NCI-H1417 treated with DMSO at 0.1 percent for 48 hours (cell line): ENCODE measurements at places on chromosomes 2 and 18.

DNA sequence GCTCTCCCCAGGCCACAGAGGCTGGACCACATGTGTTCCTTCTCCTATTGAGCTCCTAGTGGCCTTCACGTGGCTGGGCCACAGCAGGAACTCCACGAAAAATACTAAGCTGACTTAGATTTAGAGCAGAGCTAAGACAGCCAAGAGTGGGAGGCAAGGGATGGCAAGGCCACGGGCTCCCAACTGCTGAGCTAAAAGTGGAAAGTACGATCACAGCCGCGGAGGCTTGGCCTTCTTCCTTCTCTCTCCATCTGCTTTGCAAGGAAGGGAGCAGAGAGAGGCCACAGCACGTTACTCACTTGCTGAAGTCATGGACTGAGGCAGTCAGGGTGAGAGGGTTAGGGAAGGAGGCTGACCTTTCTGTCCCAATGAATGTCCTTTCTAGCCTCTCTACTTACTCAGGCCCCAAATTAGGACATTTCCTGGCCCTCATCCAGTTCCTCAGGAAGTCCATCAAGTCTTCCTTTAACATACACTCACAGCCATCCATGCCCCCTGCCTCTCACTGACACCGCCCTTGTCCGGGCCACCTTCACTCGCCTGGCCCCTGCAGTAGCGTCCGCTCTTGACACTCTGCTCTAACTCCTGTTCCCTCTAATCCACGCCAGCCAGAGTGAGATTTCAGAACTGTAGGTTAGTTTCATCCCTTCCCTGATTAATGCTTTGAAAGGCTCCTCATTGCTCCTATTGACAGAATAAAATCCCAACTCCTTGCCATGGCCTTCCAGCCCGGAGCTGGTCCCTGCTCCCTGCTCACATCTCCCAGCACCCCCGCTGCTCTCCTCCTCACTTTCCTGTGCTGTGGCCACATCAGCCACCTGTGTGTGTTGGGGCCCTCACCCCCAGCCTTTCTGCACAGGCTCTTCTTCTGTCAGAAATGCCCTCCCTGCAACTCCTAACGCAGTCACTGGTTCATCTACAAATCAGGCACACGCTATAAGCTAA lies 204.2 kb downstream of the CYP26B1 start:
- no peak for DNase-seq

DNA sequence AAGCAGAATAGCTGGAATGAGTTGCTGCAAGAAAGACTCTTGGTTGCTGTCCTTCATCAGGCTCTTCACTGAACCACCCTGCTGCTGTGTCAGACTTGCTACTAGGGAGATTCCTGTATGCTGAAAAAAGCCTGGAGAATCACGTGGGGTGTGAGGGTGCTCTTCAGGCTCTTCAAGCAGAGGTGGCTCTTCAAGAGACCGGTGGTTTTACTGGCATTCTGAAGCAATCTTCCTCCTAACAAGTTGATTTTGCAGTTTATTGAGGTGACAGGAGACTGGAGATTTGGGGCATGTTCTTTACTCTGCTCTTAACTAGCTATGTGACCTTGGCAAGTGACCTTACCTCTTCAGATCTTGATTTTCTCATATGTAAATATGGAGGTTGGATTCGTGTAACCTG lies 14.1 kb downstream of the TMEM178A start:
- no peak for DNase-seq

DNA sequence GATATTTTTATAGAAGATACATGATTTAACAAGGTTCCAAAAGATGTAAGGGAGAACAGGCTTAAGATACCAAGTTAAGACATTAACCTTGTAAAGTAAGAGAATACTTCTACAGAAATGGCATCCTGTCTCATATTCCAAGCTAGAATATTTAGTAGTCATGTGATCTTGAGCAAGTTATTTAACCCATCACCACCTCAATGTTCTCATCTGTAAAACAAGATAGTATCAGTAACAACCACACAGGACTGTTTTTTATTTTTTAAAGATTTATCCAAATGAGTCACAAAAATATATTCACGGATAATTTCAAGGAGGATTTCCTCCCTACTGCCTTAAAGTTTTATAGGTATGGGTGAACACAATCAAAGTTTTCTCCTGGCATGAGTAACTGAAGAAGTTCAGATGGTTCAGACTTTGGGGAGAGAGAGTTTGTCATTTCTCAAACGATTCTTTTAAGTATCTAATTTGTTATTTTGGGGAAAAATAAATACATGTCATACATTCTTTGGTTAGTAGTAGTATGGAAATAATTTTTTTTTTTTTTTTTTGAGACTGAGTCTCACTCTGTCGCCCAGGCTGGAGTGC lies 25.9 kb downstream of the ROCK1 start:
- DNase-seq, result no peak

DNA sequence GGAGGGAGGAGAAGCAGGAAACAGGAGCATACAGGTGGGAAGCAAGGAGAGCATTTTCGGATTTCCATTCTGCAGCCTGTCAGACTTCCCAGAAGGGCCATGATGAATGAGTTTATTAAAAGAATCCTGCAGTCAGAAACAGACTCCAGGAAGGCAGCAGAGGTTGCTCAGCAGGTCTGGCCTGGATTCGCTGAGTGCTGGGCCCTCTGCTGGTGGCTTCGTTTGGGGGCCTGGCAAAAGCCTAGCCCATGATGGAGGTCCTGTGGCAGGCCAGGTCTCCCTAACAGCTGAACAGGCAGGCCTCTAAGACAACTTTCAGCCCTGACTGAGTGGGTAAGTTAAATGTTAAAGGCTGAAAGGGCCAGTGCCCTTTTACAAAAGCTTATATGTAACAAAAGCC lies 108.2 kb upstream of the CAPN13 start:
- DNase-seq, result no peak

DNA sequence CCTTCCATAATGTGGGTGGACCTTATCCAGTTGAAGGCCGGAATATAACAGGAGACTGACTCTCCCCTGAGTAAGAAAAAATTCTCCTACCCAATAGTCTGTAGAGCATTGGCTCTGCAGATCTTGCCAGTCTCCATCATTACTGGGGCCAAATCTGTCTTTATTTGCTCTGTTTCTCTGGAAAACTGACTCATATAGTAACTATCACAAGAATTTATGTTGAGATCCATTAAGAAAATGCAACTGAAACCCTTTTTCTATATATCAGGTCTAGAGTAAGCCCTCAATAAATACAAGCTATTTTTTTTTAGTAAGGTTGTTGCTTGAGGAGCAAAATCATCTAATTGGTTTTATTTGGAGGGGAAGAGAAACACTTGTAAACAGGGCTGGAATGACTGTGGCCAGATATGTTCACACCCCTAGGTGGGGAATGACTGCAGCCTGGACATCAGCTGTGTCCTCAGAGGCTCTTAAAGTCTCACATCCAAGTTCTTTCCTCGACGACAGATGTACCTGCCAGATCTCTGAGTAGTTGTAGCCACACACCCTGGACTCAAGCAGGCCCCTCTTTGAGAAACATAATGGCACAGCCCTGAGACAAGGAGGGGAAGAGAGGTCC lies 339.7 kb downstream of the TNS1 start:
- no peak for DNase-seq

DNA sequence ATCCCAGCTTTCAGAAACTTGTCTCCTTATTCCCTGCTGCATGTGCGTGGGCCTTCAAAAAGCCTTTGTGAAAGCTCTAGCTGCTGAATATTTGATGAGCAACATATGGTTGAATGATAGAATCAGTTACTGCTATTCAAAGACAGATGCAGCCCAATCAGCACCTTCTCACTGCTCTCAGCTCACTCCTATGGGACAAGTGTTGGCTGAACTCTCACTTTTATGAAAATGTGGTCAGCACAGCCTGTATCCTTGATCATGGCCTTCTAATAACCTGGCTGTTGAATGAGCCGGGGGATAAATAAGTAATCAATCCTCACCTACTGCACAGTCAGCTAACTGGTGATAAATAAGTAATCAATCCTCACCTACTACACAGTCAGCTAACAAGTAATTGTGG lies 103.2 kb downstream of the PIEZO2 start:
- no peak for DNase-seq

- no peak for DNase-seq
Measured at GRCh38 chr2:9910699-9911098, 40.8 kb upstream of the GRHL1 start.

DNA sequence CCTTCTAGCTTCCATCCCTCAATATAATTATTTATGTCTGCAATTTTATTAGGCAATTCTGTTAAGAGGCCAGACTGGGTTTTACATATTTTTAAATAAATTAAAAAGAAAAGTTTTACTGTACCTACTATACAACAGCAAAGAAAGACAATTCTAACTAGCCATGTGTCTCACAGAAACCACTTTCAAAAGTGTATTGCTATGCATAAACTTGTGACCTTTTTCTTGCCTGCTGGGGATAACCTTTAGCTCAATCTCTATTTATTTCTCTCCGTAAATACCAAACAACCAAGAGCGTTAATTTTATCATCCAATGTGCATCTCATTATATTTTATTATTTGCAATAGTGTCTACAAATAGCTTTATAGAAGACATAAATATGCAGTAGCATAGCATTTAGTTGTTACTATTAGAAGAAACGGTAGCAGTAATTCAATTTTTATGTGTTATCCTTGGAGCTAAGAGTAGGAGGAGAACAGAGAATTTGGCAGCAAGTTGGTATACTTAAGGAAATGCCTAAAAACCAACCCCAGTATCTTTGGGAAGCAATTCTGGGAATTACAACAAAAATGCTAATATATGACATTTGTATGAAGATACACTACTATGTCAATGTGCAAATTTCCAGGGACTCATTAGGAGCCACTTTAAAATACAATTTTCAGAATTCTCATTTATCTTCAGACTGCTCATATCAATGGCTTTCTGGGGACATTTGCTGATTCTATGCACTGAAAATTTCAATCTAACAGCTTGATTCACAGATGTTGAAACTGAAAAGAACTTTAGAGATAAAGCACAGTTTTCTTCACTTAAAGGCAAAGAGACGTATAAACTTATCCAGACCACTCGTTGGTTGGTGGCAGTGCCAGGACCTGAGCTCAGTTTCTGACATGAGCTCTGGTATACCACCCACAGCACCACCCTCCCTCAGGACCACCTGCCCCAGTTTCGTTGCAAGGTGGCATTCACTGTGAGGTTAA lies 23.0 kb upstream of the RTN4 start:
- no peak for DNase-seq

DNA sequence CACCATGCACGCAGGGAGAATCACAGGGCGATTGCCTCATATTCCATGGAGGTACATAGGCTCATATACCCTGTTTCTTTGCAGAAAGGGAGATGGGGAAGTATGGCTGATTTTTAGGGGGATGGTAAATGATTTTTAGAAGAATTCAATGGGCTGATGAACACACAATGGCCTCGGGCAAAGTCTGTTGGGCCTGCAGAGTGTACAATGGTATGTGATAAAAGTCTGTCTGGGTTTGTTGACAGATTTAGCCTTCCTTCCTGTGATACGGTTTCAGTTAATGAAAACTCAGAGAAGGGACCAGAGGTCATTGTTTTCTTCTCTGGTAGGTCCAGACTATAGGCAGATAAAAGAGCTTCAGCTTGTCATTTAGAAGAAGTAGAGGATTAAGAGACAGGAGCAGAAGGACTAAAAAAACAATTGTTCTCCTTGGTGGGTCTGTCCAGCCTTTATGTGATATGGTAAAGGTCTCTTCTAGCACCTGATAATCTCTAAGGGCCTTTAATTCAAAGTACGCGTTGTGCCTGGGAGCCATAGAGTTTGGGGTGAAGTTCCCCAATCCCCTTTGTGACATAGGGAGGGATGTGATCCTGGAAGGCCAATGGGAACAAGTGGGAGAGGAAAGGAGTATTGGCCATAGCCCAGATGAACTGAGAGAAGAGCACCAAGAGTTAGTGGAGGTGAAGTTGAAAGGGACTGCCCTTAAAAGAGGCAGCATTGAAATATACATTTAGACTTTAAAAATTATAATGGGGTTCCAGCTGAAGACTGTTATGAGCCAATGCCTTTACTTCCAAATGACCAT lies 107.5 kb upstream of the SERPINE2 start:
- no peak for DNase-seq
